H9 (cell line): ENCODE measurements at places on chromosomes 1 and 21. TPM values are rescaled to one million over a fixed set of nuclear protein-coding genes. Genes with fewer than 3 reads are reported as not detected.

- H3K36me3 ChIP-seq, result no peaks in the 10 kb centered on the region
- no peak for DNase-seq
- H3K4me1 ChIP-seq, result no peaks in the 10 kb centered on the region
These were observed 541.3 kb downstream of the DPYD start for GRCh38 chr1:97379387-97380075.

- peaks cover 43% of the 10 kb centered on the region for H3K27me3 ChIP-seq
- DNase-seq, result peak; percentile 90
- no peaks in the 10 kb centered on the region for H3K36me3 ChIP-seq
- peaks cover 5% of the 10 kb centered on the region; the same call in 1 of the 2 replicates for H3K4me1 ChIP-seq
These were observed 4.8 kb downstream of the RIPK4 start for GRCh38 chr21:41761934-41762635.

The NPL gene
- total RNA-seq, result 1.1 and 2.4 TPM in 2 replicates

The MATN1 gene
- total RNA-seq, result not detected in 2 replicates

DNA sequence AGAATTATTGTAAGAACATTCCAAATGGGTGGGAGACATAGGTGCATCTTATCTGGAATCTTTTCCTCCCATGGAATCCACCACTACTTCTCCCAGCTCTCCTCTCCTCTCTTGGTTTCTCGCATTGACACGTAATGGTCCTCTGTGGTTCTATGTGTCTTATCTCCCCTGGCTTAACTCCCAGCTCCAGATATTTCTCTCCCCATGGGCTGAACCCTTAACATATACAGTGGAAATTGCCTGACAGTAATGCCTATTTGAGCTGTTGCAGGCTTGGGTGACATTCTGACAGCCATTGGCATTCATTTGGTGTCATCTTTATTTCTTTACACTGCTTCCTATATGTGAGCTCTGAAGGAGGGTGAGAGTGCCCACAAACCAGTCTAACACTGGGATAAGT is 118.3 kb downstream of the SPATA46 start:
- H3K4me3 ChIP-seq, result no peak overlapping the region
- no peak overlapping the region for H3K27ac ChIP-seq
- H3K4me1 ChIP-seq, result no peaks in the 10 kb centered on the region
- H3K36me3 ChIP-seq, result peaks cover 3% of the 10 kb centered on the region; the same call in 1 of the 2 replicates
- H3K27me3 ChIP-seq, result no peaks in the 10 kb centered on the region

- no peak overlapping the region for H3K27ac ChIP-seq
- no peaks in the 10 kb centered on the region for H3K4me1 ChIP-seq
- no peaks in the 10 kb centered on the region; the same call in 1 of the 2 replicates for H3K27me3 ChIP-seq
- H3K36me3 ChIP-seq, result peaks cover 6% of the 10 kb centered on the region; the same call in 1 of the 2 replicates
- DNase-seq, result no peak
- no peak overlapping the region for H3K4me3 ChIP-seq
These were observed 340.4 kb upstream of the VAMP3 start for GRCh38 chr1:7430691-7431090.
